G401 (cell line): ENCODE measurements at places on chromosomes 4 and X.

- DNase-seq = peak; percentile 11
Observed at GRCh38 chrX:130055103-130055502, 55.2 kb downstream of the ELF4 start.

- DNase-seq = peak; percentile 4
Observed at GRCh38 chr4:82217986-82218715, 155.6 kb downstream of the HNRNPD start.

DNA sequence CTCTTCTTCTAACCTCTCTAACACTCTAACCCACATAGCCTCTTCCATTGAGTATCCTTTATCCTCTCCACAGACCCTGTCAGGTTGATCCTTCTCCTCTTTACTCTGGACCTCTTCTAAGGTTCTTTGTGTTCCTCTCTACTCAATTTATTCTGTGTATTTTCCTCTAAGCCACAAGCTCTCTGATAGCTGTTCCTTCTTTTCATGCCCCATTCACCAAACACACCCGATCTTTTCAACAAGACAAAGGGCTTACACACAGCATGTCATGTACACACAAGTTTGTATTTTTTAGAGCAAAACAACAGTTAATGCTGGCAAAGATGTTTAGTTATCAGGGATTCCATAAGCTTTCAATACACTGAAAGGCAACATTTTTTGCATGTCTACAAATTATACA, 1.9 kb downstream of the SPIN2B start:
- DNase-seq = no peak

- DNase-seq = peak; percentile 46
Observed at GRCh38 chr4:151324124-151324751, 1.2 kb downstream of the SH3D19 start.

GRCh38 chr4:125313989-125314667, 627 bp upstream of the FAT4 start:
- no peak for DNase-seq
